ENCODE measurements at places on chromosomes 3 and 15.
A peak's percentile ranks its signal among the peaks of the same experiment; 100 is the strongest.

DNA sequence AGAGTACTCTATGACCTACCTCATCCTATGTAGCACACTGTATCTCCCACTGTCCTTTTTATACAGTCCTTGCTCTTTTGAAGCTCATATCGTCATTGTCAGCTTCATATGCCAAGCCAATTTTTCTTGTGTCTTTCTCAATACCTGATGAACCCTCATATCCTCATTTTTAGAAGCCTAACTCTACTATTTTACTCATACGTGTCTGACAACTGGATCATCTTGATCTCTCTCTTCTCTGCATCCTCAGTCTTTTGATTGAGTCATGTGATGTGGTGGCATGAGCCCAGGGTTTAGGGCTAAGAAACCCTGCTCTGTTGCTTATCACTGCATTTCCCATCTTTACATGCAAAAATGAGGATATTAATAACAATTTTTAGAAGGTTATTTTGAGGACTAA is 352.0 kb downstream of the LPP start:
- DNase-seq = no peak

DNA sequence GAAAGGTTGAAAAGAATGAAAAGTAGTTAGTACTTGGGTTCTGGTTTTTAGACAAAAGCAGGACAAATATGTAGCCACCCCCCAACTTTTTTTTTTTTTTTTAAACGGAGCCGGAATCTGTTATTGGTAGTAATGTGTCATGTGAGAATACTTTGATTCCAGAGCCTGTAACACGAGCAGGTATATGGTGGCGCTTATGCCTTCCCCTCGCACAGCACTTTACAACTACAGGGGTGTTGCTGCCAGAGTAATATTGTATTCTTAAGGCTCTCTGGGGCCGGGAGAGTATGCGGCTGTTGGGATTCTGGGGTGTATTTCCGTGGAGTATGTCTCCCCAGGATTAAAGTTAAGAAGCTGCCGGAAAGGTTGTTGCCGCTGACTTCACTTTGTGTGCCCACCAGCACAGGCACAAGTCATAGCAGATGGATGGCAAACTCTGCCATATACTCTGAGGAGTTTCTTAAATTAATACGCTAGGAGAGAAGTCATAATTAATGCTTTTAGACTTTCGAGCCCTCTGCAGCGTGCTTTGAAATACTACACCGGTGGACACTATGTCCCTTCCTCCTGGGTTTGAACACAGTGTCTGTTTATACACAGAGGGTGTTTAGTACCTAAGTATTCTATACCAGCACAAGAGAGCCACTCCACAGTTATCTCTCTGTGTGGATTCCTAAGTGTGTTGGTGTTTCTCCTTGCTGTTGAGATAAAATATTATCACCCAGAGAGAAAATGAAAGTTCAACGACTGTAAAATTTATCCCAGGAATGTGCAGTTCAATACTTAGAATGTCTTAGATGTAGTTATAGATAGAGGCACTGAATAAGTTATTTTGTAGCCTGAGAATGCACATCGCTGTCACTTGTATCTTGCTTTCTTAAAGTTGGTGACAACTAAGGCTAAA is 1.4 kb downstream of the MBNL1 start:
- DNase-seq = no peak

GRCh38 chr15:101433396-101433795 is 56.1 kb downstream of the PCSK6 start:
- no peak for DNase-seq

GRCh38 chr3:30180310-30181177 is 425.9 kb upstream of the TGFBR2 start:
- no peak for DNase-seq

- no peak for DNase-seq
Measured at GRCh38 chr3:28677581-28677980, 329.0 kb upstream of the AZI2 start.

GRCh38 chr3:19946832-19947548 is at the start of gene RAB5A:
RAB5A (plus strand) TSS chr3:19947097; CDS start chr3:19950899, 3,802 bp downstream.
- peak; percentile 97 for DNase-seq

GRCh38 chr3:155024006-155024638 is 56.0 kb upstream of the MME start:
- no peak for DNase-seq

- no peak for DNase-seq
Measured at GRCh38 chr3:178684881-178685590, 148.8 kb downstream of the KCNMB2 start.

DNA sequence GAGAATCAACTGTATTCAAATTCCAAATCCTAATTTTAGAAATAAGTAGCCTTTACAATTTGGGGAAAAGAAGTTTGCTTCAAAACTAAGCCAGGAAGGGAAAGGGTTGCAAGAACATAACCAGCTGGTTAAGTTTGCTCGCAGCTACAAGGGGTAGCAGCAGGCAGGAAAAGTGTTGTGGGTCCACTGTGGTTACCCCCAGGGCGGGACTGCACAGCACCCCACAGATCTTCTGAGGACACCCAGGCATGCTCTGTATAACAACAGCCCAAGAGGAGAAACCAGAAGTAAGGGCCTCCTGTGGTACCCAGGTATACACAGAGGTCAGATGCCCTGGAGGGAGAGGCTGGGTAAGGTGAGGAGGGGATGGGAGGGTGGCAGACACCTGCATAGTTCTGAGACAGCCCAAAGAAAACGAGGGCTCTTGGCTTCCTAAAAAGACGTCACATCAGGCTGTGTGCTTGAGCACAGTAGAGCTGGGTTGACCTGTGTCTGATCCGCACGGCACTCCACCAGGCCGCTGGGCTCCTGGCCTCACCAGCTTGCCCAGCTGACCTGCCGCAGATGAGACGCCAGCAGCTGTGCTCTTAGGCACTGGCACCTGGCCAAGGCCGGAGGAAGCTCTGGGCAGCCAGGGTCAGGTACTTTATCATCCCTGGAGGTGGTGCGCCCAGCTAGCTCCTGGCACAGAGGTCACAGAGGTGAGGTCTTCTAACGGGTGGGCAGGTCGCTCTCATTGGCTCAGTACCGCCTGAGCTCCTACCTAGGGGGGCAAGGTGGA is 81.8 kb upstream of the SNRPA1 start:
- no peak for DNase-seq

- no peak for DNase-seq
Measured at GRCh38 chr3:64039332-64039731, 16.0 kb upstream of the PSMD6 start.

GRCh38 chr3:113255100-113255853 is 43.9 kb downstream of the BOC start:
- DNase-seq = no peak

DNA sequence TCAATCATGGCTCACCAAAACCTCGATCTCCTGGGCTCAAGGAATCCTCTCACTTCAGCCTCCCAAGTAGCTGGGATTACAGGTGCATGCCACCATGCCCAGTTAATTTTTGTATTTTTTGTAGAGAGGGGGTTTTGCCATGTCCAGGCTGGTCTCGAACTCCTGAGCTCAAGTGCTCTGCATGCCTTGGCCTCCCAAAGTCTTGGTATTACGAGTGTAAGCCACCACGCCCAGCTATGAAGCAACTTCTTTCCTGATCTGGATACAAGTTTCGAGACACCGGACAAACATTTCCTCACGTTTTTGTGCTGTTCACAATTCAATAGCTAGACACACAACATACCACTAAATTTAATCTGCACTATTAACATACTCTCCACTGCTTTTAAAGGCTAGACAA is 3.4 kb upstream of the SYNM start:
- DNase-seq = no peak
